Fibroblast of skin of left biceps (primary cell): ENCODE measurements at places on chromosomes 3 and 15.

GRCh38 chr15:81050805-81051204 is 50.1 kb downstream of the TLNRD1 start:
- DNase-seq: no peak

DNA sequence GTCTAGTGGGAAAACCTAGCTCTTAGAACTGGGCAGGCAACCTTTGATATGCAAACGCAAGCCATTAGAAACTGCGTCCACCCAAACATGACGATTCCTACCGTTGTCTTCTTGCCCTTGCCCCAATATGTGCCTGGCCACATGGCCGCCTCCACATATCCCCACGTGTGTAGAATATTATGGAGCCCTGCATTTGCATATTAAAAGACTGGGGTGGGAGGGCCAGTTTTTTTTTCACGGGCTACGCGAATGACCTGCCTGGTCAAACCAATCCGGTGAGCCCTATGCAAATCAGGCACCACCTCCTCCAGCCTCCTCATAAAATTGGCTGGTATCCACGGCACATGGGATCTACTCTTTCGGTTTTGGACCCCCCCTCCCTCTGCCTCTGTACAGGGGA is 381.0 kb upstream of the RGMA start:
- no peak for DNase-seq

- no peak for DNase-seq
These were observed 128.1 kb upstream of the IL12A start for GRCh38 chr3:159860269-159861116.

GRCh38 chr15:88612186-88612796 is 8.8 kb upstream of the AEN start:
- DNase-seq: no peak

- no peak for DNase-seq
These were observed 34.2 kb downstream of the RAB11A start for GRCh38 chr15:65903296-65904073.

- DNase-seq: no peak
These were observed 31.3 kb upstream of the ST3GAL6 start for GRCh38 chr3:98731720-98732285.

GRCh38 chr3:70973558-70973957 is 610.0 kb downstream of the FOXP1 start:
- no peak for DNase-seq

DNA sequence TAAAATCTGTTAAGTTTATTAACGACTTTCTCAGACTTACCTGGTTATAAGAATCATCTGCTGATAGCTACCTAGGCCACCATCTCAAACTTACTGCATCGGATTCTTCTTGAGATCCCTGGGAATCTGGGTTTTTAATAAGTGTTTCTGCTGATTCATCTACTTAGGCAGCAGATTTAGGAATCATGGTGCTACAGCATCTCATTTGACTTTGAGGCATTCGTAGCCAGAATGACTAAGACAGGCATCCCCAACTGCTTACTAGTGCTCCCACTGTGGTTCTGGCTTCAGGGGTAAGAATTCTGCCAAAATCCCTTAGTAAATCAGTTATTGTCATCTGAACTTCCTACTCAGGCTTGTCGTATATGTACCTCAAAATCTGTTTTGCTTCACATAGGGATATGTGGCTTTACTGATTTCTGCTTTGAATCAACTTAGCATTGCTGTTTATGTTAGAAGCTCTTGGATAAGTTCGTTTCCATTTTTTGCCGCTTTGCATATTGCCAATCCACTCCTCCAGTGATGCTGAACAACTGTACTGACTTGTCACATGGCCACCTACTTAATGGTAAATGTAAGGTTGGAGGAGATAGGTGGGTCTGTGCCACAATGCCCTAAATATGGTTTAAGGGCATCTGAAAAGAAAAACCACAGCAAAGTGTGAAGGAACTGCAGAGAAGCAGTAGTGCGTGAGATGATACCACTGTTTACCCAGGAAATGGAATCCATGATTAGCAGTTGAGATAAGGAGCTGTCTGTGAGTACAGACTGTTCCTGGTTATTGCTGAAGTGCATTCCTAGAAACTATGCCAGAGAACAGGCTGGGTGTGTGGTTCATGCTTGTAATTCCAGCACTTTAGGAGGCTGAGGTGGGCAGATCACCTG is 60.3 kb downstream of the MAP6D1 start:
- no peak for DNase-seq

DNA sequence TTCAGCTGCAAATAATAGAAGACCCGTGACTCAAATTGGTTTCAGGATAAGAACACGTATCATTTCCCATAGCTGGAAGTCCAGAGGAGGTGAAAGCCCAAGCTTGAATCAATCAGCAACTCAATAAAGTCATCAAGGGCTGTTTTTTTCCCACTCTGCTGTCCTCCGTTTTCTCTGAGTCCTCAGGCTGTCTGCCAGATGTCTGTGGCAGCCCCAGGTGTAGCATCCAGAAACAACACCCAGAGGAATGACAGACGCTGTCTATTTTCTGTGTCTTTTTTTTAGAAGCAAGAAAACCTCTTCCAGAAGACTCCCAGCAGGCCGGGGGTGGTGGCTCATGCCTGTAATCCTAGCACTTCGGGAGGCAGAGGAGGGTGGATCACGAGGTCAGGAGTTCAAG is 204.4 kb downstream of the FAM43A start:
- DNase-seq: no peak

DNA sequence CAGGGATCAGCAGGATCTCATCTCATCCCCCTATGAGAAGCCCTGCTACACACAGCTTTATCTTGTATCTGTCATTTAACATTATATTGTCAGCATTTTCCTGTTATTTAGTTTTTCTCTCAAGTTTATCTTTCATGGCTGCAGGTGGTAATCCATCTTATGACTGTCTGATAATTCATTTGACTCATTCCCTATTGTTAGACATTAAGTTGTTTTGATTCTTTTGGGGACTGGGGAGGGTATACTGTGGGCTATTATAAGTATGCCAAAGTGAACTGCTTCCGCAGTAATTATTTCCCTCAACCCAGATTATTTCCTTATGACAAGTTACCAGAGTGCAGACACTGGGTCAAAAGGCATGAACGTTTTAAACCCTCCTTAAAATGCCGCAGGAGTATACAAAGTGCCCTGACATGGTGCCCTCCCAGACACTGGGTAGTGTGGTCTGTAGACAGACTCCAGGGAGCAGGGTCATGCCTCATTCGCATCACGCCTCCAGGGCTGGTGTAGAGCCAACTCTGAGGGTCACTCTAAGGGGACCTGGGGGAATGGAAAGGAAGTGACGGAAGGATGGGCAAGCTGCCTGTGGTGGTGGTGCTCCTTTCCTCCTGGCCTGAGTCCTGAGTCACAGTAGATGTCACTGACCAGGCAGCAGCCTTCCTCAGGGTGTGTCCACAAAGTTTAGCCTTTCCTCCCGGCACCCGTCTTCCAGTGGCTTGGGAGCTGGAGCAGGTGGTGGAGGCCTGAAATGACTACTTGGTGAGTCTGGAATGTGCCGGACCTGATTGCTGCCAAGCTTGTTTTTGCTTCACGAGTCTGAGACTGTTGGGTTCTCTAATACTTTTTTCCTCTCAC is 11.6 kb downstream of the GPR160 start:
- no peak for DNase-seq

DNA sequence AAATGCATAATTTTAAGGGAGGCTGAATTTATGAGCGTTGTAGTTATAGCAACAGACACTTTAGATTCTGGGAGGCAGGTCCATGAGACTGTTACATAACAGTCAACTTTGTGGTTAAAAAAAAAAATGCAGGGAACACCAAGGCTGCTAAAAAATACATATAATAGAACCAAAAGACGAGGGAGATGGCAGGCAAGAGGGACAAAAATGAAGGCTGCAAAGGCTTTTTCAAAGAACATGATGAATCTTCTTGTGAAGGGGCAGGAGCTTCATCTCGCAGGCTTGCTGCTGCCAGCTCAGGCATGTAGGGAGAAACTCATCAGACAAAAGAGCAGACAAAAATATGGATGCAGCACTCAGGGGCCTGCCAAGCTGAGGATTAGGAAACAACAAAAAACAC is 243.9 kb downstream of the SHQ1 start:
- no peak for DNase-seq

DNA sequence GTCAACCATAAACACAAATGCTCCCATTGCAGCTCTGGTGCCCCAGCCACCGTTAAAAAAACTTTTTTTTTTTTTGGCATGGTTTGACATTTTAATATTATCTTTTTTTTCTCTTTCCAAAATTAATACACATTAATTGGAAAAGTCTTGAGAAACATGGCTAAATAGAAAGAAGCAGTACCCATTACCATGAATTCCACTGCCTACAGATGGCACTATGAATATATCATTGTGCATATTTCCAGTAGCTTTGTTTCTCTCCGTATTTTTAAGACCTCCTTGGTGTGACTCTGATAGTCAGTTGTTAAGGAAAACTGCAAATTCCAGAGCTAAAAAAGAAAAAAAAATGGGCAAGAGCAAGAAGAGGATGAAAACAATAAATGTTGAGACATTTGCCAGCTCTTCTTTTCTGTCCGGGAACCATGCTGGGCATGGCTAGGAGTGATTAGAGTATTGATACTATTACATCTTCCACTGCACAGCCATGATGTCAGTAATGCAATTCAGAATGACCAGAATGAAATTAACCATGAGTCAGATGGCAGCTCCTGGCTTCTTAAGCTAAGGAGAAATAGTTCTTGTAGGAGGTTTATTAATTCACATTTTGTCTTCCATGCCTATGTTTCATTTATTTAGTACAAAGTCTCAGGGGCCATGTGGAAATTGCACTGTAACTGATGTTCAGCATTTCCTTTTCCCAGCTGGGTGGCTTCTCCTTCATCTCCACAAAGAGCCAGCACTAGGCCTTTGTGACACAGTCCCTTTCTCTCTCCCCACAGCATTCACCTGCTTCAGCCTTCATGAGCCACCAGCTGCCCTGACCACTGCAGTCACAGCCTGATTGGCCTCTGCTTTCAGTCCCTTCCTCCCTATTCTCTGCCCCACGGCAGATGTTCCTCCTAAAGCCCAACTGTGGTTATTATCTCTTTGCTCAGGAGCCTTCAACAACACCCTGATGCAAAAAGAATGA is 31.8 kb downstream of the SLC7A14 start:
- no peak for DNase-seq

- DNase-seq: no peak
These were observed 529.5 kb upstream of the TBL1XR1 start for GRCh38 chr3:177726807-177727206.

GRCh38 chr3:180804916-180805315 is 107.6 kb upstream of the FXR1 start:
- peak; percentile 5 for DNase-seq

GRCh38 chr15:23846218-23846617 is 159.1 kb upstream of the NDN start:
- no peak for DNase-seq

DNA sequence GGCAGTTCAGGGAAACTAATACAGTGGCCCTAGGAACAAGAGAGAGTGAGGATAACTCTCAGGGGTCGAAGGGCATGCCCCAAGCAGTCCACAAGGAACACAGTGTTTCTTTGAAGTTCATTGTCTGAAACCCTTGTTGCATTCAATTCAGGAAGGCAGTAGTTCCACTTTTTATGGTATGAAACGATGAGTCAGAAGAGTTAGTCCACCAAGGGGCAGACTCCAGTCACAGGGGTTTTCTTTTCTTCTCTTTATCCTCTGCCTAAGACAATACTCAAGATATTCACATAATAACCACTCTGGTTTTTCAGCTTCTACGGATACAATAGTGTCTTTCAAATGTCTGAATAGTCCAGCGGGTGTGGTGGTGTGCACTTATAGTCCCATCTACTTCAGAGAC is 23.7 kb upstream of the TICRR start:
- no peak for DNase-seq

DNA sequence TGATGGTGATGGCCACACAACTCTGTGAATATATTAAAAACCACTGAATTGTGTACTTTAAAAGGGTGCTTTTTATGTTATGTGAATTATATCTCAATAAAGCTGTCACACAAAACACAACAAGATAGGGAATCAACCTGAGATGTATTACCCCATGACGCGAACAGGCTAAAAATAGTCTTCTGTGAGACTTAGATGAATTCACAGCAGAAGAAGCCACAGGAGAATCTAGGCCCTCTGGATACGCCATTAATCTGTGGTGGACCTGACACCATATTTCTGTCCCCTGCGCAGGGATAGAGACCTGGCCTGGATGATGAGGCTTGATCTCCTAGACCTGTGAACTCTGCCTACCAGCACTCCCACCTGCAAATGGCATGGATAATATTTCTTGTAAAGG is 146.0 kb upstream of the HACD2 start:
- no peak for DNase-seq

DNA sequence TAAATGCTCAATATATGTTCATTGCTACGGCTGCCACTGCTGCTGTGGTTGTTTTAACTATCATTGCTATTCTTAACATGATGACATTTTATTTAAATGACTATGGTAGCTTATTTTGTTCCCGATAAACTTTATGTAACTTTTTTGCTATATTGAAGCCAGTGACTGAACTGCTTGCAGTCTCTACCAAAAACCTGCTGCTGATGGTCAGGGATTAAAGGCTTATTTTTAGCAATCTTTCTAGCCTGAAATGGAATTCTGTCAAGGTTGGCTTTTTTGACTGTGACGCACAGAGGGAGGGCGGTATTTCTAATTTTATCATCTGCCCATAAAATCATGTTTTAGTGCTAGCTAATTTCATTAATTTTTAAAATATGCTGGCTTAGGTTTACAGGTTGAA is 271.8 kb downstream of the KCNH8 start:
- no peak for DNase-seq

DNA sequence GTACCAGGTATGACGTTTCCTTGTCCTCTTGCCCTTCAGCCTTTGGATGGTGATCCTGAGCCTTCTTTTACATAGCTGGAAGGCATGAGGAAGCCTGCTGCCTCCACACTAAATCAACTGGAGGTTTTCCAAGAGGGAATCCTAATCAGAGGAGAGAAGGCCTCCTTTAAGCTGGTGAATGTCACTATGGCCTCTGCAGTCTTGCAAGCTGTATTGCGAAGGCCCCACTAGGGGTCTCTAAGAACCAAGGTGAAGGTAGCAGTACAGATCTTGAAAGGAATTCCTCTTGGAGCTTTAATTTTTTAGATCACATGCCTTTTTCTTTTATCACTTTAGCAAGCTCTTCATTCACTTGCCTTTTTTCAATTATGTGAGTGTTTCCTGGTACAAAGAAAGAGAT is 119.2 kb downstream of the GHSR start:
- no peak for DNase-seq

DNA sequence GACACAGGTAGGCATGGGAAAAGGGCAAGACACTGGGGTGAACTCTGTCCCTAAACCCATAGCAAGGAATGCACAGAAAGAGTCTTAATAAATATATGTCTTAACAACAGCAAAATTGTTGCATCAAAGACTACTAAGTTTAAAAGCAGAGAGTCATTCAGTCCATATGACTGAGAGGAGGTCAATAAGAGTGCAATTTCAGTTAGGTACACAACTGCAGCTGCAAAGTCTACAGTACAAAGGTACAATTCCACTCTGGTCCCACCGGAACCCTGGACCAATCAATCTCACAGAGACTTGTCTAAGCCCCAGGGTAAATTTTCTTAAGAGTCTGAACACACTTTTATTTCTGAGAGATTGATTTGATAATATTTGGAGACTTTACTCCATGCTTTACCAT is 6.9 kb downstream of the CP start:
- DNase-seq: no peak
